ENCODE measurements at places on chromosomes 12 and 14. TPM values are rescaled to one million over a fixed set of nuclear protein-coding genes. Genes with fewer than 3 reads are reported as not detected.

- no peak for DNase-seq
Observed at GRCh38 chr12:93336291-93336741, 41.4 kb upstream of the NUDT4 start.

KRT2 gene
- total RNA-seq = not detected

DNA sequence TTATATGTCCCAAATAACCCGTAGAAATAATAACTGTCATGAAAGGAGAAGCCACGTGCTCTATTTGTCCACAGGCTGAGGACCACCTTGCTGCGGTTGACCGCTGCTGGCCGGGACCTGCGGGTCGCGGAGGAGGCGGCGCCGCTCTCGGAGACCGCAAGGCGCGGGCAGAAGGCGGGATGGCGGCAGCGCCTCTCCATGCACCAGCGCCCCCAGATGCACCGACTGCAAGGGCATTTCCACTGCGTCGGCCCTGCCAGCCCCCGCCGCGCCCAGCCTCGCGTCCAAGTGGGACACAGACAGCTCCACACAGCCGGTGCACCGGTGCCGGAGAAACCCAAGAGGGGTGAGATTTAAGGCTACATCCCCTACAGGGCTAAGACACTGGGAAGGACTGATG is 21.0 kb downstream of the RPGRIP1 start:
- DNase-seq = peak; percentile 46

DNA sequence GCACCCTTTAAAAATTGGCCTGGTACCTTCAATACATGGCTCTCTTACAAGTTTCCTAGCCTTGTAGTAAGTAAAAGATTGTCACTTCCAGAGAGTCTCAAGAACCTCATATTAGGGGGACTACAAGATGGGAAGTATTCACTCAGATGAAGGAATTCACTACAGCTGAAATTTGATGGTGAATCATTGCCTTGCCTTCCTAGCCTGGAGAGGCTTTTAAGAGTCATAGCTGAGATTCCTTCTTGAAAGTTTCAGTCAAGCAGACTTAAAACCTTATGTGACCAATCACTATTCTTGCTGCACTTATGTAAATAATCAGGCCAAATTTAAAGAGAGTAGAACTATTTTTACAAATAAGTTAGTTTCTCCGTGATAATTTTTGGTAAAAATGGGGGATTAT is 451.6 kb downstream of the TRHDE start:
- no peak for DNase-seq

GRCh38 chr12:98786653-98787052 is 141.6 kb downstream of the APAF1 start:
- DNase-seq = no peak

SERPINA6 gene
- not detected for total RNA-seq

- DNase-seq = no peak
Observed at GRCh38 chr14:81406863-81407262, 6.7 kb upstream of the STON2 start.

DNA sequence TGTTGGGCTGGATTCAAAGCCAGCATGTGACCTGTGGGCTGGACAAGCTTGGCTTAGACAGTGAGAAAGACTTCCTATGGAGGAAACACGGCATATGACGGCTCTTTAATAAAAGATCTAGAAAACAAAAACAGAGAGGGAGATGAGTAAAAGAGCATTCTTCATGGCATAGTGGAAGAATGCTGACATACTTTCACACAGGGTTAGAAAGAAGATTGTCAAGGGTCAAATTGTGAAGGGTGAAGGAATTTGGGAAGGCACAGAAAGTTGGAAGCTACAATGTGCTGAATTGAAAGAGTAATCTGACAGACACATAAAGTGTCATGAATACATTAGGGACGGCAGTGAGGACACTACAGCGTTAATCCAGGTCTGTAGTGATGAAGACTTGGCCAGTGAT is 63.4 kb downstream of the GALNT4 start:
- DNase-seq = no peak

CLEC4C gene
- 0.44 TPM for total RNA-seq

CLEC9A gene
- not detected for total RNA-seq

GRCh38 chr14:75174066-75174465 is 2.3 kb downstream of the TMED10 start:
- DNase-seq = no peak

DNA sequence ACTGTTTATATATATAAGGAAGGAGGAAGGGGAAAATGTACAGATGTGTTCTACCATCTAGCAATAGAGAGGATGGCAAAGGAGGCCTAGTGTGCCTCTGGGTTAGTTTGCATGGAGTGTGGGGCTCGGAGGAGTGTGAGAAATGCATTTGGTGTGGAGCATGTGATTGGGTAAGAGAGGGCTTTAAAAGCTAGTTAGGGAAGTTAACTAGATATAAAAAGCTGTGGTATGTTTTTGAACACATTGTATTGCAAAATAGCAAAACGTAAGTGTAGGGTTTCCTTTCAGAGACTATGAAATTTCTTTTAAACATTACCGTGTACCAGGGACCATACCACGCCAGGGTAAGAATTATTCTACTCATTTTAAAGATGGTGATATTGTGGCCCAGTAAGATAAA is 53.3 kb upstream of the STXBP6 start:
- DNase-seq = no peak

DNAJC22 gene
- total RNA-seq = not detected

GRCh38 chr12:52542157-52542556 is 10.8 kb downstream of the KRT71 start:
- no peak for DNase-seq

GRCh38 chr12:29796823-29797263 is 13.1 kb upstream of the TMTC1 start:
- no peak for DNase-seq

DNA sequence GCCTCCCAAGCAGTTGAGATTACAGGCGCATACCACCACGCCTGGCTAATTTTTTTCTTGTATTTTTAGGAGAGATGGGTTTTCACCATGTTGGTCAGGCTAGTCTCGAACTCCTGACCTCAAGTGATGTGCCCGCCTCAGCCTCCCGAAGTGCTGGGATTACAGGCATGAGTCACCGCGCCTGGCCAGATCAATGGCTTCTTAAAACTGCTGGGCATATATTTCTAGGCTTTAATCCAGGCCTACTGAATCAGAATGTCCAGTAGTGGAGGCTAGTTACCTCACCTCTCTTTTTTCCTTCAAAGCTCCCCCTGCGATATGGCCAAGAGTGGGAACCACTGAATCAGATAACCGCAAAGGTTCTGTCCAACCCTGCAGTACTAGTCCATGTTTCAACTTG is 17.1 kb downstream of the POU6F1 start:
- no peak for DNase-seq

- DNase-seq = no peak
Observed at GRCh38 chr14:99121319-99121875, 150.6 kb downstream of the BCL11B start.

RD3L gene
- total RNA-seq = not detected

DNA sequence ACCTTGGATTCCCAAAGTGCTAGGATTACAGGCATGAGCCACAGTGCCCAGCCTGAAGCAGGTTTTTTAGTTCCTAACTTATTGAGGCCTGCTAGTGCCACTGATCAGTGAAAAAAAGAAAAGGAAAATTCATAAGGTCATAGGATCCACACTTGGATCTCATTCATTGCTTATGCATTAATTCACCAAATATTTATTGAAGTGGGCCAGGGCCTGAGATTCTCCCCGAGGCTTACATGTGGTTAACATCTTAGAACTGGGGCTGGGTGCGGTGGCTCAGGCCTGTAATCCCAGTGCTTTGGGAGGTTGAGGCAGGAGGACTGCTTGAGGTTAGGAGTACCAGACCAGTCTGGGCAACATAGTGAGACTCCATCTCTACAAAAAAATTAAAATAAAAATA is 29.5 kb upstream of the MAP1LC3B2 start:
- DNase-seq = no peak
